GDM1 (cell line): ENCODE measurements at places on chromosomes 7 and 10.

DNA sequence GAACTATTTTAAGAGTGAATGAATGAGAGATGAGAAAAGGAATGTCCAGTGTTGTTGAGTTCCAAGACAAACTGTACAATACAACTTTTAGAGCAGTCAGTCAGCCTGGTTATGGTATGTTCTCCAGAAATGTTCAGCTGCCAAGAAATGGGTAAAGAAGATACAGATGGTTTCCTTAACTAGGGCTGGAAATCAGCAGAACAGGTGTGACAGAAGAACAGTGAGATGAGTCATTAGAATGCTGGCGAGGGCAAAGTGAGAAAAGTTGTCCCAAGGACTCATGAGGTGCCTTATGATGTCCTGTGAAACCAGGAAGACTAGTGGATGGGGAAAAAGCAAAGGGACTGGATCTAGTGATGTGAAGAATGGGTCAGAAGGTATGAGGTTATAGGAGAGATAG, 20.8 kb upstream of the SEPTIN7 start:
- no peak for DNase-seq

GRCh38 chr7:780081-780480, 52.2 kb upstream of the SUN1 start:
- no peak for DNase-seq

- DNase-seq, result no peak
Observed at GRCh38 chr10:70779511-70780369, 5.4 kb downstream of the TBATA start.

DNA sequence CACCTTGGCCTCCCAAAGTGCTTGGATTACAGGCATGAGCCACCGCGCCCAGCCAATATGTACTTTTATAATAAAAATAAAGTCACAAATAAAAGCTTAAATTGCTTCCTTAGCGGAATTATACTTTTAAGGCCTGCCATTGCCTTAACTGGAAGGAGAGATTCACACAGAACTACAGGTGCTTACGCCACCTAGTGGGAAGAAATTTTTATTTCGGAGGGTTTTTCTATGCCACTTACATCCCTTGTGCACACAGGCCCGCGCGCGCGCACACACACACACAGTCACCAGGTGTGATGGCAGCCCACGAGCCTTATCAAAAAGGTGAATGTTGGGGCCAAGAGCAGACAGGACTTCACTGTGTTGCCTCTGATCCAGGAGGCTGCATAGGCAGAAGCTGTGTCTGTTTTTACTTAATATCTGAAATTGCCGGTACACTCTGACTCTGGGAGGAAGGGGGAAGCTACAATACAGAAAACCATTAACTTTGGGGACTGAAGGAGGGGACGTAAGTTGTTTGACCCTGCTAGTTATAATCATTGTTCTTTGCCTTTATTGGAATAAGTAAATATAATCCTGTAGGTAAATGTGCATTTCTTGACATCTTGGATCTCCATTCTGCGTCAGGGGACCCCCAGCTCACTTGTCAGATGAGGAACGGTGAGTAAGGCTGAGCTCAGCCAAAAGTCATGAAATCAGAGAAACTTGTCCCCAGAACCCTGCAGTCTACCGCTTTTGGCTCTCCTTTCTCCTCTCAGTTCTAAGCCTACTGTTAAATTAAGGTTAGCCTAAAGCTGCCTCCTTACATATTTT, 87.1 kb downstream of the SLC16A9 start:
- DNase-seq, result no peak

- no peak for DNase-seq
Observed at GRCh38 chr10:58918887-58919286, 257.6 kb upstream of the PHYHIPL start.

GRCh38 chr7:83270407-83270806, 107.7 kb upstream of the PCLO start:
- DNase-seq, result no peak

GRCh38 chr7:32941681-32942414, 15.4 kb upstream of the FKBP9 start:
- DNase-seq, result no peak

GRCh38 chr7:70242826-70243225, 644.6 kb downstream of the AUTS2 start:
- no peak for DNase-seq
